ENCODE measurements at places on chromosomes 2 and 18. TPM values are rescaled to one million over a fixed set of nuclear protein-coding genes. Genes with fewer than 3 reads are reported as not detected.

SRD5A2 gene
- 0.15 TPM for polyA plus RNA-seq

FER1L5 gene
- polyA plus RNA-seq: 0.15 TPM

DNA sequence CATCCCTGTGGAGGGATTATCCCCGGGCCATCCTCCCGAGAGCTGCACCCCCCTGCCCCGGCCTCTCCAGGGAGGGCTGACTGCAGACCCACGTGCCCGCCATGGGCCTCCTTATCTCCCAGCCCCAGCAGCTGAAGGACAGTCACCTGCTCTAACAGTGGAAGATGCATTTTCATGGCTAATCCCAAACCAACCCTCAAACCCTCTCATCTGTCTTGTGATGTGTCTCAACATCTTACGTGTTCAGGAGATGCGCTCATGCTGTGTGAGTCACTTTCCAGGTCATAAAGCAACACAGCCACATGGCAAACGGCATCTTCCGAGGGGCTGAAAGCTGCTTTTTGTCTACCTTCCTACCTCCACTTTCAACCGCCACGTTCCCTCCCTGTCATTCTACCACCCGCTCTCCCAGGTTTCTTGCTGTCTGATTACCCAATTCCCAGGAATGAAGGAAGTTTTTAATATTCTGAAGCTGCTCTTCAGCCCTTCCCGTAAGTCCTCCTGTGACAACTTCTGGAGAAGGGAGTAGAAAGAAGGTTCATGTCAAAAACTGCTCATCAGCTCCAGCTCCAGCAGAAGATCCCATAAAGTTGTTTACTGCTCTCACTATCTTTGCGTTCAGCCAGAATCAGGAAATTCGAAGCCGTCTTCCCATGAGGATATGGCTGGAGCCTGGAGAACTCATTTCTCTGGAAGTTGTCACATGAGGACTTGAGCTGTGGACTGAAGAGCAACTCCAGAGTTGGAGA is 54.5 kb downstream of the MBP start:
- no peak for DNase-seq

GRCh38 chr18:32930695-32931301 is 158.0 kb upstream of the KLHL14 start:
- peak; percentile 53 for DNase-seq
